Body of pancreas (tissue), 4 donors: ENCODE measurements at places on chromosomes 4 and X. TPM values are rescaled to one million over a fixed set of nuclear protein-coding genes. Genes with fewer than 3 reads are reported as not detected.

Gene ATP7A
- 9.9 TPM for total RNA-seq

DNA sequence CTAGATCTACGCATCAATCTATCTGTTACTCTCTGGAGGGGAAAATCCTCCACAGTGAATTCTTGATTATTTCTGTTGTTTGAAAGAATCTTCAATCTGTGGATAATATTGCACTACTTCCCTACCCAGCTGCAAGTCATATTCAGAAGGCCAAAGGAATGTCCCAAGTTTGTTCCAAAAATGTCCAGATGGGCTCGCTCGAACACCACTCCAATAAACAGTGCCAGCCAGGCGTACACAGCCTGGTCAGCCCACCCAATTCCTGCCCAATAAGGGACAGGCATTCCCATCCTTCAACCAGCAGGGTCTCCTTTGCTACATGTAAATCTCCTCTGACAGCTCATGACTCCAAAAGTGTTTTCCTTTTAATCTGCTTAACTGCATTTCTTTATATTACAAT lies 80.7 kb upstream of the GPM6B start:
- no peak for DNase-seq

Gene TRIML1
- not detected for total RNA-seq

DNA sequence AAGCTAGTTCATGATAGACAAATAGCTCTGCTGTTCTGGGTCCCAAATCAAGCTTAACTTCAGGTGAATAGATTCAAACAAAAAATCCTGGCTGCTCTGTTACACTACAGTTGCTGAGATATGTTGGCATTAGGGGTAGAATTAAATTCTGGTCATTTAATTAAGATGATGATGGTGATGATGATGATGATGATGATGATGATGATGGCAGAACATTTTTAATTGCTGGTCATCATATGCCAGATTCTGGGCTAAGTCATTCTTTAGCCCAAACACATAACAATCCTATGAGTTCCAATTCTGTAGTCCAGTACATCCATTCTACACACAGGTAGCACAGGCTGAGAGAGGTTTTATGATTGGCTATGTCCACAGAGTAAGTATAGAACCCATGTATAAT lies 741.5 kb downstream of the STIM2 start:
- no peak for DNase-seq

Gene CXCL9
- total RNA-seq = not detected

Gene GRIPAP1
- total RNA-seq = 42.5 TPM

DNA sequence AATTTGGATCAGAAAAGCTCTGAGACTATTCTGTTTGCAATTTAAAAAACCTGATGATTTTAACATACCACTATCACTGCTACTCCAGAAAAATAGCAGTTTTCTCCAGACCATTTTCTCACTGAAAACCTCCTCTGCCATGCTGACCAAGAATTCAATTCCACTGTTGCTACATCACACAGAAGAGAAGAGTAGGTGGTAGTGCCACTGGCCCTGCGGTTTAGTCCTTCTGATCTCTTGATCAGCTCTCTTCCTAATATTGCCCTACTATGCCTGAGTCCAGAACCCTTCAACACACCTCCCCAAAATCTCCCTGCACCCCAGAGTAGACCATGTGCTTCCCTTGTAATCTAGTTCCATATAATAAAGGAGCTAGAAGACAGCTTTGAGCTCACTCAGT lies 55.8 kb upstream of the HS3ST1 start:
- DNase-seq = no peak
